ENCODE measurements at places on chromosomes 13 and 19.

GRCh38 chr13:33789739-33790138 is 28.2 kb upstream of the RFC3 start:
- DNase-seq = no peak

GRCh38 chr19:41000310-41000737 is 9.2 kb downstream of the CYP2B6 start:
- DNase-seq = no peak

DNA sequence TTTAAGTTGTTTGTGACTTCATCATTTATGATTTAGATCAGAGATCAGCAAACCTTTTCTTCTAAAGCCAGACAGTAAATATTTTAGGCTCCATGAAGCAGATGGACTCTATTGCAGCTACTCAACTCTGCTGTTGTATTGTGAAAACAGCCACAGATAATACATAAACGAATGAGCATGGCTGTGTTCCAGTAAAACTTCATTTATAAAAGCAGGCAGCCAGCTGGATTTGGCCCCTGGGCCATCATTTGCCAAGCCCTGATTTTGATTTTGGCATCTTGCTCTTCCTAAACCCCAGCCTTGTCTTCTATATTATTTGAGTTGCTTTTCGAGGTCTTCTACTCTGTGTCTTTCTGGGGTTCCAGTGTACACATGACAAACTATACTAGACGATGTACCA is 41.3 kb downstream of the RNASEH2B start:
- DNase-seq = no peak

DNA sequence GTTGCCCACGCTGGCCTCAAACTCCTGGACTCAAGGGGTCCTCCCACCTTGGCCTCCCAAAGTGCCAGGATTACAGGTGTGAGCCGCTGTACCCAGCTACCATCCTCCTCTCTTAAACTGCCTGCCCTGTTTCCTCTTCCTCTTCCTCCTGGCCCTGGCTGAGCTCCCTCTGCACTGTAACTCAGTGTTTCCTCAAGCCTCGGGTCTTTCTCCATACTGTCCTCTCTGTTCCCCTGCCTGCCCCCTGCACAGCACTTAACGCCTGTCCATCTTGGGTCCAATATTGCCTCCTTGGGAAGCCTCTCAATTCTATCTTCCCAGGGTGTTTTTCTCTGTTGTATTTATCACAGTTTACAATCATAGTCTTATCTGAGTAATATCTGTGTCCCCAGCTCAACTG is 6.1 kb downstream of the LIPE start:
- no peak for DNase-seq

- DNase-seq = no peak
These were observed 44.9 kb downstream of the SERTM1 start for GRCh38 chr13:36718686-36719085.

DNA sequence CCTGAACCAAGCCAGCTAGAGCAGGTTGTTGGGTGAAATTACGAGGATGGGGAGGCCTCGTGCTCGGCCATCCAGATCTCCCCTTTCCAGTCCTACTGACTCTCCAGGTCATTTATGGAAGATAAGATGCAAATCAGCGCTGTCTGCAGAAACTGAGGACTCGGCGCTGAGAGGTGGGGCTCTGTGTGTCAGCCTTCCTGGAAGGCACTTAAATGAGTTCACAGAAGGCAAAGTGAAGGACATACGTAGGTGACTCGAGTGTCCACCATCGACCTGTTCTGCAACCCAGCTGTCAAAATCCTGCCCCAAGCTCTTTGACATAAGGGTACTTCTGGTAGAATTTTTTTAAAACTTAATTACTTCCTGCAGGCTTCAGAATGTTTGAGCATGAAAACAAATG is 86.4 kb downstream of the RAB20 start:
- DNase-seq = no peak

Measured in NB4 (cell line).